ENCODE measurements at places on chromosomes 1 and 21. TPM values are rescaled to one million over a fixed set of nuclear protein-coding genes. Genes with fewer than 3 reads are reported as not detected.

The CFAP141 gene
- 0.50 TPM for total RNA-seq

The FAM72D gene
- 7.7 TPM for total RNA-seq

The OR2AK2 gene
- not detected for total RNA-seq

The RORC gene
- 0.32 TPM for total RNA-seq

The FAM163A gene
- not detected for total RNA-seq

The ZZZ3 gene
- total RNA-seq: 39.8 TPM

The OR10J1 gene
- total RNA-seq: not detected

The SPRR5 gene
- not detected for total RNA-seq

The CD164L2 gene
- total RNA-seq: not detected

The GNAT2 gene
- not detected for total RNA-seq

The BEND5 gene
- total RNA-seq: 1.7 TPM

The MX1 gene
- 155 TPM for total RNA-seq

The SELP gene
- 0.18 TPM for total RNA-seq

The HNRNPU gene
- 469 TPM for total RNA-seq

The KMO gene
- total RNA-seq: not detected

The TFF1 gene
- not detected for total RNA-seq

The FCGR3B gene
- total RNA-seq: not detected

The ANKRD35 gene
- 0.48 TPM for total RNA-seq

The OR2L8 gene
- 0.30 TPM for total RNA-seq

The ANP32E gene
- 171 TPM for total RNA-seq

The OR2G6 gene
- total RNA-seq: not detected

The LCE2B gene
- total RNA-seq: not detected
